Stimulated activated CD8-positive, alpha-beta memory T cell treated with anti-CD3 and anti-CD28 coated beads, Interleukin-4, amount 100 ng/mL, for 24 hours (primary cell): ENCODE measurements at places on chromosomes 12 and 14.

DNA sequence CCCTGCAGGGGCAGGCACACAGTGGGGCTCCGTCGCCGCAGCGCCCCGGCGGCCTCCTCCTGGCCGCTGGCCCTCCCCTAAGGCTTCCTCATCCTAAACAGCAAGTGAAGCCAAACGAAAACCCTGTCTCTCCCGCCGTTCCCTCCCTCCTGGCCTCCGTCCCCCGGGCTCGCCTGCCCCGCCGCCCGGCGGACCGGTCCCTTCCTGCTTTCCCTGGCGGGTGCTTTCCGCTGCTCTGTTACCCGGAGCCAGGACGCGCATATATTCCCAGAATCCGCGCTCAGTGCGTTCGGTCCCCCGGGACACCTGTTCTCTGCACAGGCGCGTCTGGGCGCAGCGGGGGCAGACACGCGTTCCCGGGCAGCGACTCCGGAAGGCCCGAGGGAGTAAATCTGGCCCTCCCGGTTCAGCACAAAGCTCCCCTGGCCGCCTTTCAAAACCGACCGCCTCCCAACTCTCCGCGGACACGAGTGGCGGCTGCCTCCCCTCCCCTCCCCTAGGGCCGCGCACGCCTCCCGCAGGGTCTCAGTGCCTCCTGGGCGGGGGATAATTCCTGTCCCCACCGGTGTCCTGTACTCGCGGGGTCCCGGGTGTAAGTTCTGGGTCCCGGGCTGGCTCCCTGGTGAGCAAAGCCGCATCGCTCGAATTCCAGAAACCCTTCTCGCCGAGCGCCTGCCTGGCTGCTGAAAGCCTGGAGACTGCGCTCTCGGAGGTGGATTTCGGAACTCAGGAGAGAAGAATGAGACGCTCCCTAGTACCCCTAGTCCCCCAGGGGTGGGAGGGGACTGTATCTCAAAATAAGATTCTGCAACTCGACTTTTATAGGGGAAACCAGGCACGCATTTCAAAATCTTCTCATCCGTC is 21.4 kb upstream of the CEP170B start:
- no peak for DNase-seq

DNA sequence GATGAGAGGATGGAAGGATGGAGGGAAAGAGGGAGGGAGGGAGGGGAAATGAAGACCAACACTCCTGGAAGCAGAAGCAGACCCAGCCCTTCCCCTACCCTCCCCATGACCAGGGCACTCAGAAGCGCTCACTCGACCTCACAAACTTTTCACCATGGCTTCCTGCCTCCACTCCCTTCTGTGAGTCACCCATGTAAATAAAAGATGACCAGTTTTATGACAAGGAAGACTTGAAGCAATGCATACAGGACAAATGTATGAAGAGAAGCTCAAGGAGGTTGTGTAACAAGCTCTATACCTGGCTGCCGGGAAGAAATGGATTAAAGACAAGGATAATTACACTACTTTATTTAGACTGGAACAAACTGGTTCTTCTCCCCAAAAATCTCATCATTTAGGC is 63.8 kb downstream of the CDC42BPB start:
- no peak for DNase-seq

GRCh38 chr12:115898670-115899069 is 378.8 kb downstream of the MED13L start:
- no peak for DNase-seq

GRCh38 chr14:69135133-69135532 is 17.8 kb downstream of the DCAF5 start:
- DNase-seq = no peak

DNA sequence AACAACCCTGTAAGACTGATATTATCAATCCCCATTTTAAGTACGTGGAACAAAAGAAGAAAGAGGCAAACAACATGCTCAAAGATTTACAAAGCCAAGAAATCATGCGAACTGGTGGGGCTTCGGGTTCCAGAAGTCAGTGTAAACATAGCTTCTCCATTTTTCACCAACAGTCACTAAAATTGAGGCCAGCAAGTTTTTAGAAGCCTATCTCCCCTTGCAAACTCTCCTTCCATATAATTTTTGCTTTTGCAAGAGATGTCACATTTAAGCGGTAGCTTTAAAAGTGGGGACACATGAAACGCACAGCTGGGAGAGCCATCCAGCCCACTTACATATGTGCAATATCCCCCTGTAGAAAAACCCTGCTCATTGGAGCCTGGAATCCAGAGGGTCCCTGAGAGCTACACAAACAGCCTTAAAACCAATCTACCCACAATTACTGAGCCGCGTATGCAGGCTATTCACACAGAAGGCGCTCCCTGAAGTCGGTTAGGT is 797 bp downstream of the SLC11A2 start:
- no peak for DNase-seq

DNA sequence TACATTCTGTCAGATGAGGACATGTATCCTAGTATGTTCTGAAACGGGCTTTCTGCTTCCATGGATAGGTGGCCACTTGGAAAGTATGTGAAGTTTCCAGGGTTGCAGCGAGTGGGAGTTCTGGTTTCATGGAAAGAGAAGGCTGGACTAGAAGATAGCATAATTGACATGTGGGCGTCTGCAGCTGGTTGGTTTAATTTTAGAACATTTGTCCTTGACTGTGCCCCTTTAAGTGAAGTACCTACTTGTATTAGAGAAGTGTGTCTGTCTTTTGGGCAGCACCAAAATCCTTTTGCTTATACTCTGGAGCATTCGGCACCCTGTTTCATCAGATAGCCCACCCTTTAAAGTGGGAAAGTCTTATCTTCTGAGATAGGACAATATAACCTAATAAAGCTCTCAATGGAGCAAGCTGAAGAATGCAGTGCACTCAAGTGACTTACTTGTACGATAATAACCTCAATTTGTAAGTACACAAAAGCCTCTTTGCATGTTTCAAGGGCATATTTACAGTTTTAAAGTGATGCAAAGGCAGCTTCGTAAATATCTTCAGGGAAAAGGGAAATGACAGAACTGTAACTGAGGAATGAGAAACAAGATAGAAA is 35.2 kb downstream of the NTN4 start:
- no peak for DNase-seq

GRCh38 chr12:83121897-83122622 is 435.4 kb downstream of the TMTC2 start:
- DNase-seq = no peak

DNA sequence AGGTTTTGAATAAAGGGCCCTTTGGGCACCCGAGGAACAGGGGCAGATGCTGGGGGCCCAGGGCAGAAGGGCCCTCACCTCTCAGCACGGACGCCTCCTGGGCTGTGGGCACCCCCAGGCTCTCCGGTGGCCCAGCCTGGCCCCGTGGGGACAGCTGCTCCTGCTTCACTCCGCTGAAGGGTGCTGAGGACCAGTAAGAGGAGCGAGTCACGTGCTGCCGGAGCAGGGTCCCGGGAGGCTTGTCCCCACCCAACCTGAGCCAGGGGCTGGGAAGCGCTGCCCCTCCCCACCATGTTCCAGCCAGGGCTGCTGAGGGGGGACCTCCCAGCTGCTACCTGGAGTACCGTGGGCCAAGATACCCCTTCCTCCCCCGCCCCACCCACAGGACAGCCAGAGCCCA is 59.5 kb downstream of the RFLNA start:
- no peak for DNase-seq

DNA sequence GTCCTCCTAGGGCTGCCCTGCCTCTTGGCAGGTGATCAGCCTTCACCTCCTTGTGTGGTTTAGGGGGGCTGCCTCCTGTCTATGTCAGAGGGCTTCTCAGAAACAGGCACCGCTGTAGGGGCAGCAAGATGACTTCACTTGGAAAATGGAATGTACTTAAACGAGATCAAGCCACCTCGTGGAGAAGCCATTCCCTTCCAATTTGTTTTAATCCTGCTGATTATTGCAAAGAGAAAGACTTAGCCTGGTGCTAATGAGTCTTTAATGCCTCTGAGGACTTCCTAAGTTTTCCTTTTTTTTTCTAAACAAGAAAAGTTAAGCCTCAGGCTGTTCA is 62.3 kb upstream of the RFLNA start:
- no peak for DNase-seq

DNA sequence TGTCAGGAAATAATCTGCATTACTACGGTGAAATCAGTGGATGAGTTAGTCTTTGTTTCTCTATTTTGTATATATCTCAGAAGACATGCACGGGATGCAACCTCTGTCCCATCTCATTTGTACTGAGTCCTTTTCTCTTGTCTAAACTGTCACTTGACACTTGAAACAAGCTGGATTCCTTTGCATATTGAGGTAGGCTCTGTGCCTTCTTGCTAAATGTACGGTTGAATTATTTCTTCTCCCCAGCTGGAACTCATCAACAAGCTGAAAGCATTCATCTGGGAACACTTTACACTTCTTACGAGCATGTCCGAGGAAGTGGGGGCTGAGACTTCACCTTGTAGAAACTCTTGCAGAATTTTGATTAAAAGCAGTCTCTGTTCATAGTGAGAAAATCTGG is 119.5 kb downstream of the VEZT start:
- no peak for DNase-seq

DNA sequence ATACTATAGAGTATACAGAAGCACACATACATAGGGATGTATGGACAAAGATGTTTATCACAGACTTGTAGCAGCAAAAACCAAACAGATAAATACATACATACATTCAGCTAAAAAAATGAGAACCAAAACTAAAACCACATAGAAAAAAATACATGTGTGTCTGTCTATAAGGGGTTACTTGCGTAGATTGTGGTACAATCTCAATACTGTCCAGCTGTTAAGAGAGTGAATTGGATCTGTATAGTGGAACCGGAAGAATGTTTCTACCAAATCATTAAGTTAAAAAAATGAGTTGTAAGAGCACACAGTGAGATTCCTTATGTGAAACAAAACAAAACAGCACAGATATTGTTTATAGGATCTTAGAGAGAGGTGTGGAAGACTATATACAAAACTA is 44.2 kb upstream of the DCD start:
- no peak for DNase-seq

- DNase-seq = no peak
These were observed 51.1 kb downstream of the GTF2A1 start for GRCh38 chr14:81169711-81170103.

GRCh38 chr12:127290251-127290650 is 976.7 kb upstream of the TMEM132C start:
- no peak for DNase-seq

DNA sequence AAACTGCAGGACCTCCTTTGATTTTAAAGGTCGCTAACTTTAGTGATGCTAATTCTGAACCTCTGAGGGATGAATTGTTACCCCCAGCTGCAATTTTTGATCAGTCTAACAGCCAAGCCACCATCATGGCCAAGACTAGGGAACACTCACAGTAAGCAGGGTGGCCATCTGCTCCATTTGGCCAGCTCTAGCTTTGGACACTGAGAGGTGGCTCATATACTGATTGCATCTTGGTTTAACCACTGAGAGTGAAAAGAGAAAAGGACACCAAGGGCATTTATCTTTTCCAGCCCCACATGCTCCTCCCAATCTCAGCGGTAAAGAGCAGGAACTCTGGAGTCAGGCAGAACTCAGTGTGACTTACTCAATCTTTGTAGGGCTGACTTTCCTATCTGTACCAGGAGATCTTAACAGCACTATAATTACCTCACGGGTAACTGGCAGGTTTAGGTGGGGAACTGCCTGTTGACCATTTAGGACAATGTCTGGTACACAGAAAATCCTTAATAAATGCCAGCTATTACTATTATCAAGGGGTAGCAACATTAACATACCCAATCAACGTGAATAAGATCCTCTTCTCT is 6.2 kb downstream of the LPCAT3 start:
- DNase-seq = no peak

GRCh38 chr14:59739794-59740193 is 130.8 kb downstream of the RTN1 start:
- no peak for DNase-seq

- no peak for DNase-seq
These were observed 52.3 kb downstream of the KCNC2 start for GRCh38 chr12:75157385-75157784.

GRCh38 chr14:95519699-95520098 is 3.2 kb upstream of the SYNE3 start:
- peak; percentile 55 for DNase-seq

- DNase-seq = peak; percentile 9
These were observed 10.9 kb downstream of the ZNF664 start for GRCh38 chr12:123983822-123984485.

DNA sequence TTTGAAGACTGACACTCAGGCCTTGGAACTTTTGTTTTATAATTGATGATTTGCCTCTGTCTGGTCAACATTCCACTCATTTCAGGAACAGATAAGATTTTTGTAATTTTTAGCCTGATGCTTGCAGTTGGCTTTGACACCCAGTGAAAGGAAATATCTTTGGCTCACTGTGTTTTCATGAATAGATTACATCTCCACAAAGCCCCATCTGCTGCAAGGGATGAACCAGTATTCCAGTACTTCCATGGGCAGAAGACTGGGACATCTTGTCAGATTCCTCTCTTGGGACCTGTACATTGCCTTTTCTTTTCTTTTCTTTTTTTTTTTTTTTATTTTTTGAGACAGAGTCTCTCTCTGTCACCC is 28.4 kb downstream of the GSG1 start:
- DNase-seq = no peak

GRCh38 chr12:25384893-25385248 is 134.1 kb upstream of the KRAS start:
- DNase-seq = no peak

DNA sequence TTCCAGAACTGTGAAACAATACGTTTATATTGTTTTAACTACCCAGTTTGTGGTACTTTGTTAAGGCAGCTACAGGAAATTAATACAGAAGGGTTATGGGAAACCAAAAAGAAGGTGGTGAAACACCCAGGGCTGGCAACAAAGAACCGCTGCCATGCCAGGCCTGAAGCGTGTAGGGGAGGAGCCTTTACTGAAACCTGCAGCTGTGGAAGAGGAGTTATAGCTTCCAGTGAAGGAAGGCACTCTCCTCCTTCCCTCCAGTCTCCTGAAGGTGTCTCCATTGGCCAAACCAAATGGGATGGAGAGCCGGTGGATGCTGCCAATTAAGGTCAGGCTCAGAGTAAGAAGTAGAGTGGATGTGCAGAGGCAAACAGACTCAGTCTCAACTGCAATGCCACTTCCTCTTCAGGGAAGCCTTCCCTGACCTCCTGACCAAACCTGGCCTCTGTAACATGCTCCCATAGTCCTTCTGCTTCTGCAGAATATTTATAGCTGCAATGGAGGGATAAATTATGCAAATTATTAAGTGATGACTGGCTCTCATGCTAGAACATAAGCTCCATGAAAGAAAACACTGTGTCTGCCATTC is 168.3 kb downstream of the DAD1 start:
- no peak for DNase-seq

DNA sequence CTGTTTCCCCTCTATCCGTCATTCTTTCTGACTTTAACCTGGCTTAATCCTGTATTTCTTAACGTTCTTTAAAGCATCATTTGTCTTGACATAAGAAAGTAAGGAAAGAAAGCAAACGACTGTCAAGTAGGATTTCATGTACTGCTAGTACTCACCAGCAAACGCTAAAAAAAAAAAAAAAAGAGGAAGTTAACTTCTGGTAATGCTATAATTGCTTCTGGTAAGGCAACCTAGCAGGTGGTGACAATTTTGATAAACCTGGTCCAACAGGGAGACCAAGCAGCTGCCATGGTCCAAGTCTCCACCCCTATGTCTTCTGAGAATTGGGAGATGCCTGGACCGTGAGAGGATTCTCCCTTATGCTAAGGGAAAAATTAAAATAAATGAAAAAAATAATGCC is 306.6 kb downstream of the DAD1 start:
- DNase-seq = no peak

GRCh38 chr12:106114447-106115068 is 24.2 kb downstream of the NUAK1 start:
- DNase-seq = no peak
